ENCODE measurements at places on chromosomes 5 and 9.

DNA sequence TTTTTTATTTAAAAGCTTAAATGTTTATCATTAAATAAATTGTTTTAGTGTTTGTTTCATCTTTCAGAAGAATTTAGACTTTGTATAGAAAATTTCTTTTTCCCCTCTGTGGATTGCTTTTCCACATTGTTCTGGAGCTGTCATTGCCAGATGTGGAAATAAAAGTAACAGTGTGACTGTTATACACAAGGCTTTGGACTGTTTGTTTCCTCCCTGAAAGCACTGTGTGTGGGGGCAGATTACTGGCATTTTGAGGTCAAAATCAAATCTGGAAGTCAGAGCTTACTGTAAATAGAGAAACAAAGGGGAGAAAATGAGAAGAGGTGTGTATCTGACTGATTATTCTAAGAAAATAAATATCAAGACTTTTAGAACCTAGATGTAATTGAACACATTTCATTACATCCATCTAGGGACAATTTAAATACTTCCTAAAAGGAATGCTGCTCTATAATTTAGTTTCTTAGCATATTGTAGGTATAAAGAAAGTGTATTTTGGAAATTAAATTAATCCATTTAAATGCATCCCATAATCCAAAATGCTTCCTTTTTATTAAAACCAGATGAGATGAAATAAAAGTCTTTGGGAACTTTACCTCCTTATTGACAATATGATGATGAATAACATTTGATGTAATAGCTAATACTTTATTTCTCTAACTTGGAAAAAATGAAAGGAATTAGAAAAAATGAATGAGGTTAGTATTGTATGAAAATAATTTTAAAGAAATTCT is 51.9 kb downstream of the ERCC6L2 start:
- no peak for DNase-seq

DNA sequence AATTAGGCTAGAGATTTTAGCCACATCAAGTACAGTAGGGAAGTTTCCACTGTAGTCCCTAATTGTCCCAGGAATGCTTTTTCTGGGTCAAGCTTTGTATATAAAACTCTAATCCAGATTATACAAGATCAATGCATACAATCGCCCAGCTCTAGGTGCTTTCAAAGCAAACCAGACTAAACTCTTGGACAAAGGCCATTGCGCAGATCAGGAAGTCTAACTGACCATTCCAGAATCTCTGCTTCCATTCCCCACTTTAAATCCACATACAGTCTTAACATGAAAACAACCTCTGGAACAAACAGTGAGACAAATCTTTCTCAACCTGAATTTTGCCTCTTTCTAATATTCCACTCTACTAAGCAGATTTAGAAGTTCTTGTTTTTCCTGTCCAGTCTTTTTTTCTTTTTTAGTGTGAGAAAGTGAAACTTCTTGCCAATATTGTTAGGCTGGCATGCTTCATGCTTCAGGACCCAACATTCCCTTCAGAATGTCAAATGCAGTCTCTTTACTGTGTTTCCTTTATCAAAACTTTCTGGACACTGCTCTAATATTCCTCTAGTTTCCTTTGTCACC is 76.1 kb downstream of the ITGA1 start:
- no peak for DNase-seq

- DNase-seq = no peak
Measured at GRCh38 chr5:134449167-134449566, 37.5 kb upstream of the CDKN2AIPNL start.

DNA sequence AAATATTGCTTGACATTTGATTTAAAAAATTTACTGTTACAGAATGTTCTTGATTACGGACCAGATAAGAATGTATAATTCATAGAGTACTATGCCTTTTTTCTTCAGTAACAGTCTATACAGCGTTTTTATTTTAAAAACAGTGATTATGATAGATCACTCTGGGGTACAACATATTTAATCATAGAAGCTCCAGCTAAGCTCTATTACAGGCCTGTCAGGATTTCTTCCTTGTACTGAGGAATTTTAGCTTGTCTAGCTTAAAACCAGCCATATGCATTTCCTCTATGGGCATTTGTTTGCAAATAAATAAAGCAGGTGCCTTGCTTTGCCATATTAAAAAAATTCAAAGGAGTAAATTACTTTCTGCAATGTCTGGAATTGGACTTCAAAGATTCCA is 423.8 kb downstream of the BNC2 start:
- DNase-seq = no peak

- DNase-seq = no peak
Measured at GRCh38 chr9:3508078-3508431, 17.7 kb downstream of the RFX3 start.

- no peak for DNase-seq
Measured at GRCh38 chr5:109691996-109692395, 2.3 kb downstream of the MAN2A1 start.

DNA sequence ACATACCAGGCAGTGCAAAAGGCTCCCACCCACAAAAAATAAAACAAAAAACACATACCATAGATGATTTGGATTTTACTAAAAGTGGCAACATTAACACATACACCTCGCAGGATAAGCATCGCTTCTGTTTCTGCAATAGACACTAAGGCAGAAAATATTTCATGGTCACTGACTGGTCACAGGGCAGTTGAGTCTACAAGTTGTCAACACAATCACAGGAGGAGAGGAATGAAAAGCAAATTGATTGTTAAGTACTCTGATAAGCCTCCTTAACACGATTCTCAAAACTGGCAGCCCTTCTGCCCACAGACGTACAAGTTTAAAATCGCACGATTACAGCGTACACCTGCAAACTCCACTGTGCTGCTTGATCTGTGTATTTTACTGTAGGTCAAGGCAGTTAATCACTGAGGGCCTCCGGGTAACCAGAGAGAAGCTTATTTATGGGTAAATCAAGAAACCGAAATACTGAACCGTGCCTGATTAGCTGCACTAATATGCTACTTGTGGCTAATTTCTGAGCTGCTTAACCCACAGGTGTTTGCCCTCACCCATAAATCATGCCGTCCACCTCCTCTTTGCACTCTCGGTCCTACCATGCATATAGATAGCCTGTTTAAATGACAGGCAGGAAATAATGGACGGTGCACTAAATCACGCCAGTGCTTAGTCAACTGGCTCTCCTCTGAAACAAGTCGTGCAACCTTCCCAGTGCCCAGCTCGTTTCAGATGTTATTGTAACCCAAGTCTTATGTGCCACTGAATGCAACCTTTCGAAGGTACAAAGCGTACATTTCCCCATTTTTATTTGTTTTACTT is 659.4 kb upstream of the ADAMTS16 start:
- no peak for DNase-seq

DNA sequence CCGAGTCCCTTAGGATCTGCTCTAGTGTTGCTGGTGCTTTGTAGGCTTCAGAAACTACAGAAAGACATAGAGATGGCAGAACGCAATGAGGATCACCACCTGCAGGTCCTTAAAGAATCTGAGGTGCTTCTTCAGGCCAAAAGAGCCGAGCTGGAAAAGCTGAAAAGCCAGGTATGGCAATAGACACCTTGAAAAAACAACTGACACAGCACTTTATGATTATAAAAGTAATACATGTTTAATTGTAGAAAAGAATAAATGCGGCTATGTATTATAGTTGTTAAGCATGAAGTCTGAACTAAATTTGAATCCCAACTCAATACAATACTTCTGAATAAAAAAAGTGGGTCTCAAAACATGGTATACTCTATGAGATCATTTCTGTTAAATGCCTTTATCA is 43.7 kb downstream of the RAB14 start:
- DNase-seq = no peak

DNA sequence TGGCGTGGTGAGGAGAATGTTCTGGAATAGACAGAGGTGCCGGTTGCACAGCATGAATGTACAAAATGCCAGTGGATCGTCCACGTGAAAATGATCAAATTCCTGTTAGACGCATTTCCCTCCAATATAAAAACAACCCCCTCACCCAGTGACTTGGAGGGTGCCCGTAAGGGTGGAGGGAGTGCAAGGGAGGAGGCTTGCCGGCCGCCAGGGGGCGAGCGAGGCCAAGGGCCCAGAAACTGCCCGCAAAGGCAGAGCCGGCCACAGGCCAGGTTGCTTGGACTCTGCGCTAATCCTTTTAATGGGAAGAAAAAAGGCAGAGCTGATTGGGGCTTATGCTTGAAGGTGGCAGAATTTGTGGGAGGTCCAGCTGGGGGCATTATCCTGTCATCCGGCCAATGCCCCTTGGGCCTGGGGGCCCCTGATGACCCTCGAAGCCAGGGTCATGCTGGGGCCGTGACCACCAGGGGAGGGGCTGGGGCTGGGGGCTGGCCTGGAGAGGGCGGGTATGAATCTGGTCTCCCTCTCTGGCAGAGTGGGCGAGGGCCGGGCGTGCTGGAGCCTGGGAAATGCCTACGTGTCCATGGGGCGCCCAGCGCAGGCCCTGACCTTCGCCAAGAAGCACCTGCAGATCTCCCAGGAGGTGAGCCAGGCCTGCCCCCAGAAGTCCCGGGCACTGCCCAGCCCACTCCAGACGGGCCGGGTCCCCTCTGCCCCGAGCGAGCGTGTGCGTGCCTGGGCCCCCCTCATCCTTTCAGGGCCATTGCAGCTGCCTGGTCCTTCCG is 12.0 kb downstream of the GPSM1 start:
- DNase-seq = no peak

All from HL-60 (cell line).